Stimulated activated CD4-positive, alpha-beta T cell treated with anti-CD3 and anti-CD28 coated beads, Interleukin-15, amount 100 ng/mL, for 1 hour (primary cell): ENCODE measurements at places on chromosomes 6 and 20.

DNA sequence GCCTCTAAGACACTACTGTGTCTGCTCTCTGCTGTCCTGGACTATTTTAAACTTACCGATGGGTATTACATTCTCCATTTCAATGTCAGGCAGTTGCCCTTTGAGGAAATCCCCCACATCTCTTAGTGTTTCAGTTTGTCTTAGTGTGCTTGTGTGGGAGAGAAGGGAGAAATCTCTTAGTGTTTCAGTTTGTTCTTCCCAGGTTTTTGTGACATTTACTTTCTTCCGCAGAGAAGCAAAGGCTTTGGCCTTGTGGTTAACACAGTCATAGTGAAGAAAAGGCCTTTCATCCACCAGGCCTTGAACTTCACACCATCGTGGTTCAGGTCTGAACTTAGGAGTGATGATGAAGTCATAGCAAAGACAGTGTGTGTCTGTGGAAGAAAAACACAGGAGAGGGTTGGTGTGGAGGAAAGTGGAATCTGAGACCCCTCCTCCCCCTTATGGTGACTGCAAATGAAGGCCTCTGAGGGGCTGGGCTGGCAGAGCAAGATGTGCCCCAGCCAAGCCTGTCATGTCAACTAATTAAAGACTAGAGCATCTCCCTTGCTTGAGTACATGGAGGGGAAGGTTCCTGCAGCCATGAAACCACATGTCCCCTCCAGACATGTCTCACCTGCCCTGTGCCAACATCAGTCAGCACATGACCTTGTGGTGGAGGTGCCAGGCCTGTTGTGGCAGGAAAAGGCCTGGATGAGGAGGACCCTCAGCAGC, 23.9 kb downstream of the RAET1L start:
- DNase-seq = no peak

- DNase-seq = no peak
These were observed 2.8 kb downstream of the ERVFRD-1 start for GRCh38 chr6:11108726-11109125.

DNA sequence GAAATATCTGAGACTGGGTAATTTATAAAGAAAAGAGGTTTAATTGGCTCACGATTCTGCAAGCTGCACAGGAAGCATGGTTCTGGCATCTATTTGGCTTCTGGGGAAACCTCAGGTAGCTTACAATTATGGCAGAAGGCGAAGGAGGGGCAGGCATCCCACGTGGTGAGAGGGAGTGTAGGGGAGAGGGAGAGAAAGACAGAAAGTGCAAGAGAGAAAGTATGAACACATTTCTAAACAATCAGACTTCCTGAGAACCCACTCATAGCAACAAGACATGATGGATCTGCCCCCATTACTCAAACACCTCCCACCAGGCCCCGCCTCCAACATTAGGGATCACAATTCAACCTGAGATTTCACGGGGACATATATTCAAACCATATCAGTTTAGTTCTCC, 107.4 kb downstream of the PERP start:
- DNase-seq = no peak

GRCh38 chr6:119517428-119517827, 167.9 kb upstream of the MAN1A1 start:
- DNase-seq = no peak

GRCh38 chr20:25302596-25302995, 54.7 kb downstream of the PYGB start:
- no peak for DNase-seq

GRCh38 chr20:45882469-45883099, 1.6 kb downstream of the ZSWIM1 start:
- no peak for DNase-seq

DNA sequence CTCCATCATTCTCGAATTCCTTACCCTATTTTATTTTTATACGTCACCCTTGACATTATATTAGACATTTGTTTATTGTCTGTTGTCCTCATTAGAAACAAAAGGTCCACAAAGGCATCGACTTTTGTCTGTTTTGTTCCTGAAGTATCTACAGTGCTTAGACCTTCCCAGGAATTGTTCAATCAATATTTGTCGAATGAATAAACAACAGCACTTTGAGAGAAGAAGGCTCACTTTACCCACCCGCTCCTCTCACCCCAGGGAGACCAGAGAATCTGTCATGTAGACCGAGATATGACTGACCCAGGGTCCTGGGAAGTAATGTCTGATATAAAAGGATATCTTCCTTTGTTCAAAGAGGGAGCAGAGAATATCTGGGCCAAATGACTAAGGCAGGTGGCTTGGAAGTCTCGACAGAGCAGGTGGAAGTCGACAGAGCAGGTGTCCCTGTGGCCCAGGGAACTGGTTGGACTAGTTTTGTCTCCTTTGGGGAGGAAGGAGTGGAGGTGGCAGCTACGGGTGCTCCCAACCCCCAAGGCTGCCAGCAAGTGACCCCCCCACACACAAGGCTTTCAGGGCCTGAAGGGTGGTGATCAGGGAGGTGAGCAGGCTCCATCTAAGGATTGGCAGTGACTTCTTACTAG, 14.8 kb upstream of the CHMP4B start:
- DNase-seq = no peak

DNA sequence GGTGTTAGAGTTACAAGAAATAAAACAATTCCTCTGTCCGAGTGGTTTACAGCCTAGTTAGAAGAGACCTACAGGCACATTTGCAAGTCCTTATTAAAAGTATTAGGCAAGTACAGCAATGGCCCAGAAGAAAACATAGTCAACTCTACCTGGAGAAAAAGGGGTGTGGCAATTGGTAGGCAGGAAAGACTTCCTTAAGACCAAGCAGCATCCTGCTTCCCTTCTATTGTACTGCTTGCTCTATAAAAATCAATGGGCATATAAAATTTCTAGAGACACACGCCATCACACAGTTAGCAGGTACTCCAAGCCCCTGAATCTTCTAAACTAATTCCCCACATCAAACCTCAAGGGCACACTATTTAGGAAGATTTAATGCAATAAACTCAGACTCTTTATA, 185.6 kb downstream of the ATXN1 start:
- no peak for DNase-seq

GRCh38 chr6:113857556-113858479, 673 bp downstream of the MARCKS start:
- DNase-seq = no peak

GRCh38 chr6:83827050-83827449, 26.1 kb upstream of the RIPPLY2 start:
- no peak for DNase-seq

DNA sequence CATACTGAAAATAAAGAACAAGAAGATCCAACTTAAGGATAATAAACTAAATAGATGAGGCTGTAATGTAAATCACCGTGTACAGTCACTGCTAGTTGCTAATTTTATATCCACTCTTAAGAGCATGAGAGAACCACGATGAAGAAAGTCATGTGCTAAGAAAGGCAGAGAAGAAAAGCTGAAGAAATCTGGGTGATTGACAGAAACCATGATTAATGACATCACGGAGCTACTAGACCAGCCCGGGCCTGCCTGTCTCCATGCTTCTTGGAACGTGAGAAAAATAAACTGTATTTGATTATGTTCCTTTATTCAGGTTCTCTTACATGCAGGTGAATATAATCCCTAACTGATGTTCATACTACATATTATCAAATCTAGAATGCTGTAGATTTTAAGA, 84.2 kb upstream of the E2F3 start:
- no peak for DNase-seq

- DNase-seq = no peak
These were observed 145.1 kb upstream of the FKBP1C start for GRCh38 chr6:63066055-63066704.

DNA sequence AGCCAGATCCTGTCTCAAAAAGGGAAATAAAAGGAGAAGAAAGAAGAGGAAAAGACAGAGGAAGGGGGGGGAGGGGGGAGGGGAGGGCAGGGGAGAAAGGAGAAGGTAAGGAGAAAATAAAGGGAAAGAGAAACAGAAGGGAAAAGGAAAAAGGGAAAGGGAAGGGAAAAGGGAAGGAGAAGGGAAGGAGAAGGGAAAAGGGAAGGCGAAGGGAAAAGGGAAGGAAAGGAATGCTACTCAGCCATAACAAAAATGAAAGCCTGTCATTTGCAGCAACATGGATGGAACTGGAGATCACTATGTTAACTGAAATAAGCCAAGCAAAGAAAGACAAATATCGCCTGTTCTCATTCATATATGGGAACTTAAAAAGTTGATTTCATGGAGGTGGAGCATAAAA, 22.3 kb downstream of the RBM24 start:
- no peak for DNase-seq

DNA sequence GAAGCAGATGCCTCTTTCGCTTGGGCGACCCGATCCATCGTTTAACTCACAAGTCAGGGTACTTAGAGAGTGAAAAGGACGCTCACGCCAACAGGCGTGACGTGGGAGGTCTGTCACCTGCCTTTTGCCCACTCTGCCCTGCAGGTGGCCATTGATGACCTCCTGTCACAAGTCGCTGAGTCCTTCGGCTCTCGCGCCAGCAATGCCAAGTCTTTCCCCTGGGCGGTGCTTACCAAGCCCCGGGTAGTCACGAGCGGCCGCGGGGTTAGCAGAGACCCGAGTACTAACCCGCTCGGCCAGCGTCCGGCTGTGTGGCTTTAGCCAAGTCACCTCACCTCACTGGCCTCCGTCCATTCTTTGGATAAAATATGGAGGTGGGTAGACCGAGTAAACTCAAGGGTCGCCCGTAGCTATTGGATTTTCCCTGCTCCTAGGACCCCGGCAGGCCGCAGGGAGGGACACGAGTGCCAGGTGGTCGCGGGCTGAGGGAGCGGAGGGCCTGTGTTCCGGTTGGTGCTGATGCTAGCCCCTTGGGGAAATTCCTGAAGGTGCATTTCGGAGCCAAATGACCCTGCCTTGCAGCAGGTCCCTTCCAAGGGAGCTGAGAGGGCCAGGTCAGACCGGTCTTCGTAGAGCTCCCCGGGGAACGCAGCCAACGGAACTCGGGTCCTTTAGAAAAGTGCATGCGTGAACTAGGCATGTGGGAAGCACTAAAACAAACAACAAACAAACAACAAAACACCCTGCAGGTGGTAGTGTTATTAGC, 668 bp downstream of the PKIB start:
- DNase-seq = no peak

DNA sequence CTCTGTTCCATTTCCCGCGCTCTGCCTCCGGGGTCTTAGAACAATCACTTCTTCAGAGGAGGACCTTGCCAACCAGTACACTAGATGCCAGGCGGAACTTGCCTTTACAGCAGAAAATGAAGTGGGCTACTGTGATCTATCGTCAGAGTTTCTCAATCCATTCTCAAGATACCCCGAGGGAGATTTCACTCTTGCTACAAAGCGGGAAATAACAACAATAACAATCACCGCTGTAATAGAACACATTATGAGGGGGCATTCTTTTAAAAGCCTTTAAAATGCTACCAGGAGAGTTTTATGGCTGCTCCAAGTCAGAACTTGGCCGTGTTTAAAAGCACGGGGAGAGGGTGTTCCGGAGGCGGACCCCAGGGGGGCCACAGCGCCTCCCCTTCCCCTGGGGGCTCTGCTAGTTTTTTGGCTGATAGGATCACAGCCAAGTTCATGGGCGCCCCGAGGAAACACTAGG, 617.0 kb upstream of the AGPAT4 start:
- DNase-seq = no peak

- no peak for DNase-seq
These were observed 160.8 kb downstream of the PDE7B start for GRCh38 chr6:136012198-136012887.

DNA sequence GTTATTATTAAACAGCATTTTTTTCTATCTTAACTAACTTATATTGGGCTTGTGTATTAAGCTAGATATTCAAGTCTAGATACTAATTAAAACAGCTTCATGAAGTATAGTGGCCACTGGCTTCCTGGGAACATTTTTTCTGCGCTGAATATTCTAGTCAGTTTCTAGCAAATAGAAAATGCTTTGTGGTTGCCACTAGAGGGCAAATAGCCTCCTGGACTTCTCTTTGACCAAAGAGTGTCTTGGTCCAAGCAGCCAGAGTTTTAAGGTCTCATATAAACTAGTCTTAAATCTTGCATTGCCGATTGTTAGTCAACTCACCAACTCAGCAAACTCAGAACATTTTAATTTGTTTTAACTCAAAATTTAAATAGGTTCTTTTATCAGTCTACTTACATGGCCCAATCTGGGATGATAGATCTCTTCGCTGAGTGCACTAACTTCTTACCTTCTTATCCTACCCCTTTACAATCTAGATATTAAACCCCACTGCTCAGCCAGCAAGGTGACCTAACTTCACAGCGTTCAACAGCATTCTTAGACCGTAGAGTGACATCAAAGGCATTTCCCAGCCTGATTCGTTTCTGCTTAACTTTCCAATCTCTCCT, 24.6 kb upstream of the ID4 start:
- DNase-seq = no peak

- DNase-seq = no peak
These were observed 34.9 kb downstream of the GMPR start for GRCh38 chr6:16273256-16273655.

DNA sequence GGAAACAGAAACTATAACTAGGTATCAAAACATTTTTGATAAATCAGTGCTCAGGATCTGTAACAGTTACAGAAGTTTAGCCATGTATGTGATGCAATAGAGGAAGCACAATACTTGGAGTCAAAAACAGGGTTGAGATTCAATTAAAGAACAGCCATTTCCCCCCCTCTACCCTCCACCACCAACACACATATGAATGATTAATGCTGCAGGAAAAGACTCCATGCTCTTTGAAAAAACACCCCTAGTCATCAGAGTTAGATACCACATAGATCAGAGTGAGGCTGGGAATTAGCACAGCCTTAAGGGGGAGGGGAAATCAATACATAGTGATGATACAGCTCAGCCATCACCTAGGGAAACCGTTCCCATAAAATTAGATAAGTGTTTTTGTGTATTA, 108.9 kb upstream of the EMILIN3 start:
- DNase-seq = no peak

- no peak for DNase-seq
These were observed 230.5 kb upstream of the RIN2 start for GRCh38 chr20:19527509-19527908.

GRCh38 chr6:107493158-107494057, 3.5 kb downstream of the SOBP start:
- DNase-seq = no peak

DNA sequence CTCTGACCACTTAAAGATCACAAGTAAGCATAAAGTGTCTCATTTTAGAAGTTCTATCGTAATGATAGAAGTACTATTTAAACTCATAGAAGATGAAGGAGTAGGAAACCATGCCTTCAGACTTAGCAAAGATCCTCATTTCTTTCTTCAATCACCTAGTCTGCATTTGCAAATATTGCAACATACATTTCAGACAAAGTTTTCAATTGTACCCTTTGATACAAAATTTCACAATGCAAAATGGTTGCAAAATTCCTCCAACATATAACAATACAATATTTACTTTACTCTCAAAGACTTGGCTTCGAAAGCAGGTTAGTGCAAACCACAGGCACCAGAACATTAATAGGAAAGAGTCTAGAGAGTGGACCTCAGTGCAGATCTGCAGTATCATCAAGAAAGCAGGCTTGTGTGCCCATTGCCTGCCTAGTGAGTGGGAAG, 16.1 kb upstream of the ROS1 start:
- DNase-seq = no peak
